ENCODE measurements at places on chromosomes 2 and 18.

GRCh38 chr2:205714058-205714776 is 31.9 kb downstream of the NRP2 start:
- DNase-seq: peak; percentile 20

GRCh38 chr2:209872675-209873074 is 101.0 kb downstream of the UNC80 start:
- no peak for DNase-seq

- DNase-seq: no peak
These were observed 93.3 kb upstream of the PPP1CB start for GRCh38 chr2:28658369-28658768.

- DNase-seq: peak; percentile 86
These were observed 316.7 kb upstream of the CHAC2 start for GRCh38 chr2:53450923-53451322.

- no peak for DNase-seq
These were observed 160.0 kb downstream of the OSR1 start for GRCh38 chr2:19198381-19198780.

GRCh38 chr2:175074478-175074877 is 69.3 kb upstream of the CHN1 start:
- DNase-seq: no peak

DNA sequence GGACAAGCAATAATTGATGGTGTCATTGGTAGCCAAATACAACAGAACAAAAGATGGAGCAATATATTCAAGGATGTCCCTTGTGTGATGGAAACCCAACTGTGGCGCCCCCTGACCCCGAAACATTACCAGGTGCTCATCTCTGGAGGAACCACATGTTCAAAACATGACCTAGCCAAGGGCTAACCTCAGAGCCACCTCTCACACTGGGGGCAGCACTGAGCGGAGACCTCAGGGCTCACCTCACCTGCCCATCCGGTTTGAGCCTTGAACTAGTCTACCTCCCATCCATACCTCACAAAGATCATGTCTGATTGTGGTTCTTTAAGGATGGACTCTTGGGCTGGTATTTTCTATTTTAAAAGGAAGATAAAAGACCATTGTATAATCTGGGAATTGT is 314.4 kb upstream of the CDH7 start:
- no peak for DNase-seq
